ENCODE measurements at places on chromosomes 13 and 19. TPM values are rescaled to one million over a fixed set of nuclear protein-coding genes. Genes with fewer than 3 reads are reported as not detected.

ZNF681 gene
- total RNA-seq, result under 0.01 TPM

ACP5 gene
- total RNA-seq, result 0.83 TPM

KANK3 gene
- total RNA-seq, result 0.23 TPM

MTIF3 gene
- total RNA-seq, result 45.1 TPM

ERICH4 gene
- total RNA-seq, result not detected

KLK12 gene
- 7.3 TPM for total RNA-seq

DGKH gene
- 22.3 TPM for total RNA-seq

PALM3 gene
- 0.08 TPM for total RNA-seq

WDR62 gene
- total RNA-seq, result 44.1 TPM

- no peak for DNase-seq
Measured at GRCh38 chr19:48716562-48717291, 2.8 kb downstream of the MAMSTR start.

DNA sequence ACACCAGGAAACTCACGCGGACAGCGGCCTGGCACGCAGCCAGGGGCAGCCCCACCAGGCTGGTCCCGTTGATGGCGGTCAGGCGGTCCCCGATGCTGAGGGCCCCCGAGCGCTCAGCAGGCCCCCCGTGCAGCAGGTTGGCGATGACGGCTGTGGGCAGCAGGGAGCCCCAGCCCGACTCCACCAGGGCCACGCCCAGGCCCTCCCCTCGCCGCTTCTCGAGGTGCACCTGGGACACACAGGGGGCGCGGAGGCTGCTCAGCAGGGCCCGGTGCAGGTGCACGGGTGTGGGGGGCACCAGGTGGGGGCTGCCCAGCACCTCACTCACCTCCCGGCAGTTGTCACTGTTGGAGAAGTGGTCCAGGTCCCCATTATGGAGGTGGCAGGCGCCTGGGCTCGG lies 9.0 kb downstream of the APBA3 start:
- DNase-seq, result no peak

GRCh38 chr19:23867895-23868294 lies 46.8 kb upstream of the ZNF726 start:
- DNase-seq, result no peak

DNA sequence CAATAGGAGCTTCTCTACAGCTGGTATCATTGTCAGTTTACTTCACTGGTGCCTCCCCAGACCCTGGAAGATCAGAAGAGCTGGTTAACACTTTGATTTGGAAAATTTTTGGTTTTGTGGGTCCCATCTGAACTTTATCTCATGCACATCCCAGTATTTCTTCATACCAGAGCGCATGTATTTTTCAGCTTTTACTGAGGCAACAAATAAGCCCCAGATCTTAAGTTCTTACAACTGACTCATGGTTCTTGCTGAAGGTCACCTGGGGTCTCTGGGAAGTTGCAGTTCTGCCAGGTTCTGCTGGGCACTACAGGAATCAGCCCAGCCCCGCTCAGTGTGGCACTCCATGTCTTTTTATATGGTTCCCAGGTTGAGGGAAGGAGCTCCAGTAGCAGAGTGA lies 1249.9 kb downstream of the EFNB2 start:
- no peak for DNase-seq

DNA sequence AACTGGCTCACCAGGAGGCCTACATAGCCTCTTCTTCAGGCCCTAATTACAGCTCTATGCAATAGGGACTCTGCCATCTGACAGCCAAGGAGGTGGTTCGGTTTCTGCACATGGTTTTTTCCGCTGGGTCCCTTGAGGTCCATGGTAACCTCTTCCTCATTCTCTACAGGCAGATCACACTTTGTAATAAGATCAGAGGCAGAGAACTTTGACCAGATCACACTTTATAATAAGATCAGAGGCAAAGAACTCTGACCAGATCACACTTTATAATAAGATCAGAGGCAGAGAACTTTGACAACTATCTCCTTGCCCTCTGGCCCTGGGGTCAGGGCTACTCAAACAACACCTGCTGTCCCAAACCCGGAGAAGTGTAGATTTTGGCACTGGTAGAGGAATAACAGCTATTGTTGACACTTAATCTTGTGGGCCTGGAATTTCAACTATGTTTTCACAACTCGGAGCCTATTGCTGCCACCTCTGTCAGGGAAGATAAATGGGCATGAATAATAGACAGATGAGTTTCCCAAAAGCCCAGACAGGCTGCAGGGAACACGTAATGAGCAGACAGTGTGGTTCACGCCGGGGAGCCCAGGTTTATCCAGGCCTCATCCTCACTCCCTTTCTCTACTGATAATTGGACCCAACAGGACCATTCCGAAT lies 246.1 kb downstream of the UQCRFS1 start:
- no peak for DNase-seq

- peak; percentile 56 for DNase-seq
Measured at GRCh38 chr19:3544742-3545668, 6.0 kb downstream of the TEKTIP1 start.

DNA sequence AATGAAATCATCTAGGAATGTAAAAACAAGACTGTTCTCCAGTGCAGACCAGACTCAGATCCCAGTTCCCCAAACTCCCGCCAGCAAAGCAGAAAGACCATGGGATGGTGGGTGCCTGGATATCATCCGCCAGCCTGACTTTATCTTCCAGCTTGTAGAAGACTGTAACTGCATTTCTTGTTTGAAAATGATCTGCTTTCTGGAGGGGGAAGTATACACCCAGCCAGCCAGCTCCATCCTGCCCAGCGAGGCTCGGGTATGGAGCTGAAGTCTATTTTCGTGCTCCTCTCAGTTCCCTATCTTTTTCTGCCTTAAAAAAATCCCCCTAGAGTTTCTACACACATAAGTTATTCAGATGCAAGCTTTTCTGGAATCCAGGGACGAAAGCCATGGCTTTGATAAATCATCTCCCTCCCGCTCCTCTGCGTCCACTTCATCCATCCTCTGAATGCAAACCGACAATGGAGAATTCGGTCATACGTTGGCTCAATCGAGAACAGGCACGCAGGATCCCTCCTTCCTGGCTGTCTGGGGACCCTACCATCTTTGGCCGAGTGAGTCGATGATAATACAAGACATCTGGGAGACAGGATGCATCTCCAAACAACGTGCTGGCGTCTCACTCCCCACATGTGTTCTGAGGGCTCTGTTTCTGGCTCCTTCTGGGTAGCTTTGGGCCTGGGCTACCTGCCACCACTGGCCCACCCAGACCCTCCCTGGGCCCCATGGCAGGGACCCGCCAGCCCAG lies 31.2 kb downstream of the CEBPG start:
- DNase-seq, result no peak

- no peak for DNase-seq
Measured at GRCh38 chr13:45398877-45399276, 19.3 kb downstream of the SLC25A30 start.

DNA sequence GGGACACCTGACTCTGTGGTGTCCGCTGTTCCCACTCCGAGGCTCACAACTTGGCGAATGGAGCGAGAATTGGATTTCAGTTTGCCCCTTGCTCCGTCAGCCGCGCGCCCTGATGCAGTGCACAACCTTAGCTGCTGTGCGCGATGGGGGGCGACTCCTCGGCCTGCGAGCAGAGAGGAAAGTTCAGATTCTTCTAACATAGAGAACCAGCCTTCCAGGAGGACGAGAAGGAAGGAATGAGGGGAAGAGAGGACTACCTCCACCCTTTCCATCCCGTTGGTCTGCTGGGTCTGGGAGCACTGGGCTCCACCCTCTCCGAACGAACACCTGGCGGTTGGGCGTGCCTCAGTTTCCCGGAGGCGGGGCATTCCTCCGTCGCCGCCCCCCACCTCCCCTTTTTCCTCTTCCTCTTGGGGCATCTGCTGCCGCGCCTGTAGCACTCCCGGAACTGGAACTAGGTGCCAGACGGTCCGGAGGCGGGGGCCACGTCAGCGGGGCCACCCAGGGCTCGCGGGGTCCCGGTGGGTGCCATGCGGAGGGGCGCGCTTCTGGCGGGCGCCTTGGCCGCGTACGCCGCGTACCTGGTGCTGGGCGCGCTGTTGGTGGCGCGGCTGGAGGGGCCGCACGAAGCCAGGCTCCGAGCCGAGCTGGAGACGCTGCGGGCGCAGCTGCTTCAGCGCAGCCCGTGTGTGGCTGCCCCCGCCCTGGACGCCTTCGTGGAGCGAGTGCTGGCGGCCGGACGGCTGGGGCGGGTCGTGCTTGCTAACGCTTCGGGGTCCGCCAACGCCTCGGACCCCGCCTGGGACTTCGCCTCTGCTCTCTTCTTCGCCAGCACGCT lies at the start of gene KCNK6:
Gene KCNK6, plus strand, starts transcription at position 425 of the 838 bp plus-strand sequence. Its CDS starts 106 bp downstream, at position 531.
- peak; percentile 45 for DNase-seq

GRCh38 chr19:39017646-39018045 lies 14.7 kb downstream of the FBXO27 start:
- DNase-seq, result no peak

DNA sequence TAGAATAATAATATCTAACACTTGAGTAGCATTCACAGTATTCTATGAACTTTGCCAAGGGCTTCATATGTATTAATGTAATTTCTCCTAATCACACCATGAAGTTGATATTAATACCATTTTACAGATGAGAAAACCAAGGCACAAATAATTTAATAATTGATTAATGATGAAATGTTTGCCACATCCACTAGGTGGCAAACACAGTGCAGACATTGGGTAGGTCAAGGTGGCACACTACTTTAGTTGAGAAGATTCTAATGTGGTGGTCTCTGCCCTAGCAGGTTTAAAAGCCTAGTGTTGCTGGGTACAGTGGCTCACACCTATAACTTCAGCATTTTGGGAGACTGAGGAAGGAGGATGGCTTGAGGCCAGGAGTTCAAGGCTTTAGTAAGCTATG lies 412.4 kb downstream of the SUCLA2 start:
- no peak for DNase-seq

GRCh38 chr19:5804516-5805461 lies at the start of gene NRTN:
NRTN (plus strand) TSS chr19:5805067; CDS start chr19:5824166, 19,099 bp downstream.
- DNase-seq, result no peak

GRCh38 chr13:104983601-104984000 lies 1551.9 kb downstream of the EFNB2 start:
- peak; percentile 8 for DNase-seq

- DNase-seq, result peak; percentile 69
Measured at GRCh38 chr13:21675095-21675991, 4.5 kb downstream of the FGF9 start.

- DNase-seq, result peak; percentile 50
Measured at GRCh38 chr19:3712663-3713611, 4.8 kb downstream of the TJP3 start.

DNA sequence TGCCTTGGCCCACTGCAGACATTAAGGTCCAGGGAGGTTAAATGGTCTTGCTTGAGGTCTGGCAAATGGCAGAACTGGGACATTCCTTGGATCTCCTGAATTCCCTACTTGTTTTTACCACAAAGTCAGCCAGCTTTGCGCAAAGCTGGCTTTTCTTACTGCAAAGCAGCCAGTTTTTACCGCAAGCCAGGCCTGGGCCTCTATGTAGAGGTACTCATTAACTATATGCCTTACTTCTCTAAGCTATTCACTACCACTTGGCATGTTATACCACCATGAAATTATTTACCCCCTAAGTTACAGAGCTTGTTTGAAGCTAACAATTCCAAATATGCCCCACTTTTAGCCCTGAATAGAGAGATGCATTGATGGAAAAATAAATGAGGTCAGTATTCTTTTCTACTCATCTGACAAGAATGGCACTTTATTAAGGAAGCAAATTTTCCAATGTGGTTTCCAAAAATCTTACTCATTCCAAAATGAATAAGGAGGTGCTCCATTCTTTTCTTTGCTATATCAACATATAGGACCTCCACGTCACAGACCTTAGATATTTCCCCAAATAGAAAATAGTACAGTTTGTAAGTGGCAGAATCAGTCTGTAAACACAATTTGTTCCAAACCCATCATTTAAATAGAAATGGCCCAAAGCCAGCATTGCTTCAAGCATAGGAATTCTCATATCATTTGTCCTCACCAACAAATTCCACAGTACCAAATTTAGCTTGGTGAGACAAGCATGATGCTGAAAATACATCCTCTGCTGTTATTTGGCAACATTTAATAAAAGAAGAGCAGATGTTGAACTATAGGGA lies 143.9 kb upstream of the TSC22D1 start:
- DNase-seq, result no peak

GRCh38 chr13:27053902-27054595 lies 117.6 kb downstream of the USP12 start:
- DNase-seq, result no peak

- DNase-seq, result no peak
Measured at GRCh38 chr13:24027494-24027893, 130.2 kb upstream of the C1QTNF9B start.

DNA sequence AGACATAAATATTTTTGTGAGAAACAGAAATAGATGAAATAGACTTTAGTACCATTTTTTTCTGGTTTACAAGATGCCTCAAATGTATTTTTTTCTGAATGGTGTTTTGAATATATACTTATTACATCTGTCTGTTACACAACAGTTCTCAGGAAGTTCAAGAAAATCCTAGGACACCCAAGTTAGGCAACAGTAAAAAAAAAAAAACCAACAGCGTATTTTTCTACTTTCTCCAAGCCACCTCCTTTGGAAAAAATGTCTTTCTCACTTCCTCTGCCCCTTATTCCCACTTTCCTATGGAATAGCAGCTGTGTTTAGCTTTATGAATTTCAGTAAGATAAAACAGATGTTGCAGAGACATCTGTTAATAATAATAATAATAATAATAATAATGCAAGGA lies 489.6 kb upstream of the KLF12 start:
- DNase-seq, result no peak

- no peak for DNase-seq
Measured at GRCh38 chr13:101930331-101930730, 471.5 kb downstream of the FGF14 start.

- DNase-seq, result no peak
Measured at GRCh38 chr19:53037101-53038097, 7.1 kb upstream of the ERVV-2 start.

- peak; percentile 89 for DNase-seq
Measured at GRCh38 chr13:42041684-42042035, 6.8 kb upstream of the DGKH start.

GRCh38 chr13:26508885-26509284 lies 48.6 kb upstream of the WASF3 start:
- no peak for DNase-seq

GRCh38 chr19:33815380-33816340 lies 19.0 kb downstream of the KCTD15 start:
- DNase-seq, result no peak

DNA sequence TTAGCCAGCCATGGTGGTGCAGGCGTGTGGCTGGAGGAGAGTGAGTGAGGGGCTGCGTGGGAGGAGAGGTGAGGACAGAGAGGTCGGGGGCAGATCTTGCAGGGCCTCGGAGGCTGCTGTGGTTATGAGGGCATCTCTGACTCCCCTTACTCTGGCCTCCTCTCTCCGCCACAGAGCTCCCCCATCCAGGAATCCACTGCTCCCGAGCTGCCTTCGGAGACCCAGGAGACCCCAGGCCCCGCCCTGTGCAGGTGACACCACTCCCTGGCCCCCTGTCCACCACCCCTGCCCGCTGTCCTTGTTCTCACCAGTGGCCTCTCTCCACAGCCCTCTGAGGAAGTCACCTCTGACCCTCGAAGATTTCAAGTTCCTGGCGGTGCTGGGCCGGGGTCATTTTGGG lies 7.8 kb downstream of the PTGER1 start:
- no peak for DNase-seq

GRCh38 chr13:29472332-29472961 lies 123.0 kb downstream of the SLC7A1 start:
- DNase-seq, result peak; percentile 95

All from HT-29 (cell line).